HCT116 (cell line): ENCODE measurements at places on chromosomes 7 and 10.

DNA sequence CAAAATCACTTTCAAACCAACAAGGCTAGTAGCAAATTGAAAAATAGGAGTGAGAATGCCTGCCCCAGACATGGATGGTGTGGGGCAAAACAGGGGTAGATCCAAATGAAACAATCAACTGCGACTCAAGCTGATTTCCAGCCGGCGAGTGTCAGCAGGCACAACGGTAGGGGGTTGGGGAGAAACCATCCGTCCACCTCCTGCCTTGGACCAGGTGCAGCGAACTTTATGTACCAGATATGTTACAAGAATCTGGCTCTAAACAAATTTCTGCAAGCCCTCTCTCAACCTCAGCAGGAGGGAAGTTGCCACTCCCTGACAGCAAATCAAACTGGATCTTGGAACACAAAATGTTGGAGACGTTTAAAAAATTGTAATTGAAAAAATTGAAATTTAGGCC, 45.2 kb downstream of the PYROXD2 start:
- H3K36me3 ChIP-seq: no peaks in the 10 kb centered on the region
- H3K4me1 ChIP-seq: peaks cover 10% of the 10 kb centered on the region
- no peak for DNase-seq

DNA sequence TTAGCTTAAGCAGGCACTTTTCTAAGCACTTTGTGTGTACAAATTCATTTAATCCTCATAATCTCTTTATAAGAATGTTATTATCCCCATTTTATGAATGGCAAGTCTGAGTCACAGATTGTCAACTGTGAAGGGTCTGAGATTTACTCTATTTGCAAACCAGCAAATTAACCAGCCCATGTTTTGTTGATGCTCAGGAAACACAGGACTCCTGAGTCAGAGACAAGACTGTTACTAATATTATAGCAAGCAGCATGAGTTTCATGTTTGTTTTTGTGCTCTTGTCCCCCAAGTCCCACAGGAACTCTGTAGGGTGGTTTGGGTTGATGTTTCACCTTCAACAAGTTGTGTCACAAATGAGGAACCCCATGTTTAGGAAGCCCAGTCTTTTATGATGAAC, 182.0 kb upstream of the PPP1R3A start:
- no peaks in the 10 kb centered on the region for H3K36me3 ChIP-seq
- no peak overlapping the region for H3K27ac ChIP-seq
- no peak overlapping the region for H3K4me3 ChIP-seq
- DNase-seq: no peak
- no peaks in the 10 kb centered on the region for H3K4me1 ChIP-seq

GRCh38 chr7:158683541-158683940, 21.1 kb downstream of the NCAPG2 start:
- H3K27me3 ChIP-seq: no peaks in the 10 kb centered on the region
- no peak overlapping the region for H3K4me3 ChIP-seq
- H3K4me1 ChIP-seq: no peaks in the 10 kb centered on the region
- no peak for DNase-seq
- H3K36me3 ChIP-seq: peaks cover 28% of the 10 kb centered on the region
- H3K27ac ChIP-seq: no peak overlapping the region

DNA sequence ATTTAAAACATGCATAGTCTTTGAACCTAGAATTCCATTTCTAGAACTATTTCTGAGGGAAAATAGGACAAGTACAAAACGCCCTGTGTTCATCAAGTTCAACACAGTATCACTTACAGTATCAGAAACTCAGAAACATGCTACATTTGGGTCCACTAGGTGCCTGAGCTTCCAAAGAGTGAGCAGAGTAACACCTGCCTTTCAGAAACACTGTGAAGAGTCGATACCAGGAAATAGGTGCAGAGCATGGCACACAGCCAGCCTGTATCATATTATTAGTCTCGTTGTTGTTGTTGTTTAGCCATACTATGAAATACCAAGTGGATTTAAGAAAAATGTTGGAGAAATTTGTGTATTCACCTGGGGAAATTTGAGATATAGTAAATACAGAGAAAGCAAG, 392.1 kb upstream of the MGMT start:
- H3K4me3 ChIP-seq: no peak overlapping the region
- H3K36me3 ChIP-seq: no peaks in the 10 kb centered on the region
- no peak overlapping the region for H3K27ac ChIP-seq

DNA sequence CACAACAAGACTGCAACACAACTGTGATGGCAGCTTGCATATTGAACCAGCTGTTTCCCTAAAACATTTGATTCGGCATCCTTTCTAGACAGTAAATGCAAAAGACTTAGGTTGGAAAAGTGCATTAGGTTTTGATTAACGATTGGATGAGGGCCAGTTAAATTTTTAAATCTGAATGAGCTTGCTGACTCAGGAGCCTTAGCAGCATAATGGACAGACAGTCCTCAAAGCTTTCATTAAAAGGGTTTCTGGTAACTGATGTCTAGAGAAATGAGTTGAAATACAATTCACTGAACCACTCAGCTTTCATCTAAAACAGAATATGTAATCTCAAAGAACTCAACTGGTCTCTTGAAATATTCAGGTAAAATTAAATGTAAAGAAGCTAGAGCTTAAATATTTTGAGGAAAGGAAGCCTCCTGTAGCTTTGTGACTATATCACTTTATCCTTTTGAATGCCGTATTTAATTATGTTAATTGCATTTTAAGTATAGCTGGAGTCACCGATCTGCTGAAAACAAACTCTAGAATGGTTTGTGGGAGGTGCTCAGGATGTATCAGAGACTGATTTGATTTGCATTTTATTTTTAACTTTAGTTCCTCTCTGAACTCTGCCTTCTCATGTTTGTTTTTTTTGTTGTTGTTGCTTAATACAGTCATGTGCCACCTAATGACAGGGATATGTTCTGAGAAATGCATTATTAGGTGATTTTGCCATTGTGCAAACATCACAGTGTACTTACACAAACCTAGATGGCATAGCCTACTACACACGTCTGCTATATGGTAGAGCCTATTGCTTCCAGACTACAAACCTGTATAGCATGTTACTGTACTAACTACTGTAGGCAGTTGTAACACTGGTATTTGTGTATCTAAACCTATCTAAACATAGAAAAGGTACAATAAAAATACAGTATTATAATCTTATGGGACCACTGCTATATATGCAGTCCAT, 29.2 kb upstream of the ATRNL1 start:
- no peak overlapping the region for H3K27ac ChIP-seq
- H3K4me3 ChIP-seq: no peak overlapping the region
- no peak for DNase-seq
- H3K36me3 ChIP-seq: no peaks in the 10 kb centered on the region
- H3K4me1 ChIP-seq: no peaks in the 10 kb centered on the region

DNA sequence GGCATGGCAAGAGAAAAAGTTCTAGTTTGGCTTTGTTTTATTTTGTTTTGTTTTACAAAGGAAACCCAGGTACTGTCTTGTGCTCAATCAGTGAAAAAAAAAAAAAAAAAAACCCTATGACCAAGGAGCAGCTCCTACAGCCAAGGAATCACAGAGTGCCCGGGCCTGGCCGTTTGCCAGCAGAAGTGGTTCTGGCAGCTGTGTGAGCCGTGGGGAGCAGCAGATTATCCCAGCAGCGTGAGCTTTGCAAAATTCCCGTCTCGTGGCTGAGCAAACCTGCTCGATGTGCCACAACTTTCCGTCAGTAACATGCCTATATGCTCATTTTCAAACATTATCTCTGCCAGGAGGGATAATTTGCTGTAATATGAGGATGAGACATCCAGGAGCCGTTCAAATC, 293.7 kb downstream of the POU6F2 start:
- peaks cover 10% of the 10 kb centered on the region for H3K27me3 ChIP-seq
- no peak overlapping the region for H3K4me3 ChIP-seq
- DNase-seq: no peak
- no peak overlapping the region for H3K27ac ChIP-seq
- H3K36me3 ChIP-seq: no peaks in the 10 kb centered on the region
- no peaks in the 10 kb centered on the region for H3K4me1 ChIP-seq

DNA sequence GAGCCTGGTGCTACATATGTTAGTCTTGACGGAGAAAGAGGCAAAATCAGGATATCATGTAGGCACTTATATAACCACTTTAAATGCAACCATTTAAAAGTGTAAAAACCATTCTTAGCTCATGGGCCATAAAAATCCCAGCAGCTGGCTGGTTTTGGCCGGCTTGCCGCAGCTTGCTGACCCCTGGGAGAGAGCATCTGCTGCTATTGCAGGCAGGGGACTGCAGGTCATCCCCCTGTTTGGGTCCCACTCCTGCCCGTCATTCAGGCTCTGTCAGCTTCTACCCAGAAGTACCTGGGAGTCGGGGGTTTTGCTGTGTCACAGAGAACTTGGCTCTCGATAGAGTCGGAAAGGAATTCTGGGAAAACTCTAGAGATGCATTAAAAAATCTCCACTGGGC, 187.4 kb downstream of the CUX1 start:
- no peaks in the 10 kb centered on the region for H3K36me3 ChIP-seq
- peaks cover 26% of the 10 kb centered on the region for H3K4me1 ChIP-seq
- H3K4me3 ChIP-seq: no peak overlapping the region
- no peaks in the 10 kb centered on the region for H3K27me3 ChIP-seq

DNA sequence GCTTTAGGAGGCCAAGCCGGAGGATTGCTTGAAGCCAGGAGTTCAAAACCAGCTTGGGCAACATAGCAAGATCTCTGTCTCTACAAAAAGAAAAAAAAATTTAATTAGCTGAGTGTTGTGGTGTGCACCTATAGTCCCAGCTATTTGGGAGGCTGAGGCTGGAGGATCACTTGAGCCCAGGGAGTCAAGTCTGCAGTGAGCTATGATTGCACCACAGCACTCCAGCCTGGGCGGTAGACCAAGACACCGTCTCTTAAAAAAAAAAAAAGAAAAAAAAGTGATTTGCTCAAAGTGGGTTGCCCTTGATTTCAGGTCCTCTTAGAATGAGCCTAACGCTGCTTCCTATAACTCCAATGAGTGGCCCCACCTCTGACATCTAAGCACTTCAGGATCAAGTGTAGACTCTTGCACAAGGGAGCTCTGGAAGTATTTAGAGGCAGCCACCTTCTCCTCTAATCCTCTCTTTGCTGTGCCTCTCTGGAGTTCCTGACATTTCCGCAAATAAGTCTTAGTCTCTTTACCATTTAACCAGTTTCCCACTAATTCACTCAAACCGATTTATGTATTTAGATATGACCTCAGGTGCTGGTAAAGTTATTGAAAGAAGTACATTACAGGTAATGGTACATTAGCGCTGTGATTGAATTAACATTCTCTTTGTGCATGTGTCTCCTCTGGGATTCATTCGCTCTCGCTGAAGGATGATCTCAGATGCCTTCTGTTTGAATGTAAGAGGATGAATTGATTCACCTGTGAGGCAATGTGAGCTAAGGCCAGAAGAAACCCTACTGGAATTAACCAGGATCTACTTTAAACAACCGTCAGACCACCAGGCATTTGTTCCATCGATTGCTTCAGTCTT, 60.8 kb upstream of the CELF2 start:
- DNase-seq: no peak
- no peak overlapping the region for H3K4me3 ChIP-seq
- H3K27me3 ChIP-seq: no peaks in the 10 kb centered on the region
- H3K27ac ChIP-seq: no peak overlapping the region
- H3K4me1 ChIP-seq: no peaks in the 10 kb centered on the region
- H3K36me3 ChIP-seq: no peaks in the 10 kb centered on the region

DNA sequence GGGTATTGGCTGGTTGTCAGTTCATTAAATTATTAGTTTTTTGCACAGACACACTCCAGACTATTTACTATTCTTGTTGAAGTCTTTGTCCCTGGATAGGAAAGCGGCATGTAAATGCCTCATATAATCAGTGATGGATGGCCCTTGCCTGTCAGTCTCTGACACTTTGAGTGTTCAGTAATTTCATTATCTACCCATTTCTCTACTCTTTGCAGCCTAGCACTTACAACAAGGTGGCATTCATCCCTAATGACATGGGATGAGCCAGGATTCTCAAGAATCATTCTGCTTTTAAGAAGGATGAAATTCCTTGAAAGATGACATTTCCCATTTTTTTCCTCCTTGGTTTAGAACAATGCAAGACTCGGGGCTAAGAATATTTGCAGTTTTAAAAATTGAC, 155.7 kb downstream of the SORCS3 start:
- no peak overlapping the region for H3K4me3 ChIP-seq
- no peak for DNase-seq
- H3K4me1 ChIP-seq: no peaks in the 10 kb centered on the region
- no peaks in the 10 kb centered on the region for H3K36me3 ChIP-seq

GRCh38 chr10:115975506-115975905, 297.5 kb downstream of the GFRA1 start:
- H3K36me3 ChIP-seq: no peaks in the 10 kb centered on the region
- no peak overlapping the region for H3K4me3 ChIP-seq
- H3K27me3 ChIP-seq: peaks cover 48% of the 10 kb centered on the region
- no peak for DNase-seq
- H3K27ac ChIP-seq: no peak overlapping the region

GRCh38 chr10:126523071-126523470, 134.8 kb upstream of the ADAM12 start:
- H3K4me3 ChIP-seq: no peak overlapping the region
- DNase-seq: no peak

- no peak overlapping the region for H3K27ac ChIP-seq
- H3K4me3 ChIP-seq: no peak overlapping the region
- H3K27me3 ChIP-seq: no peaks in the 10 kb centered on the region
Measured at GRCh38 chr7:2824678-2825461, 19.2 kb downstream of the GNA12 start.

DNA sequence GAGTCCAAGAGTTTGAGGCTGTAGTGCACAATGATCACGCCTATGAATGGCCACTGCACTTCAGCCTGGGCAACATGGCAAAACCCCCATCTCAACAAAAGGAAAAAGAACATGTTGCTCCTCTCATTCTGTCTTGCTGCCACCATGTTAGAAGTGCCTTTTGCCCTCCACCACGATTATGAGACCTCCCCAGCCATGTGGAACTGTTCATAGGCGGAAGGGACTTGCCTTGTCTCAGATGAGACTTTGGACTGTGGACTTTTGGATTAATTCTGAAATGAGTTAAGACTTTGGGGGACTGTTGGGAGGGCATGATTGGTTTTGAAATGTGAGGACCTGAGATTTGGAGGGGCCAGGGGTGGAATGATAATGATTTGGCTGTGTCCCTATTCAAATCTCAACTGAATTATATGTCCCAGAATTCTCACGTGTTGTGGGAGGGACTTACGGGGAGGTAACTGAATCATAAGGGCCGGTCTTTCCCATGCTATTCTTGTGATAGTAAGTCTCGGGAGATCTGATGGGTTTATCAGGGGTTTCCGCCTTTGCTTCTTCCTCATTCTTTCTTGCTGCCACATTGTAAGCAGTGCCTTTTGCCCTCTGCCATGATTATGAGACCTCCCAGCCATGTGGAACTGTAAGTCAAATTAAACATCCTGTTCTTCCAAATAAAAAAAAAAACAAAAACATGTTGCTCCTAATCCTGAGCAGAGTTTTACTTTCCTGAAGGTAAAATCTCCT, 22.3 kb downstream of the DLG5 start:
- DNase-seq: no peak
- H3K27me3 ChIP-seq: no peaks in the 10 kb centered on the region
- no peaks in the 10 kb centered on the region for H3K36me3 ChIP-seq
- H3K27ac ChIP-seq: no peak overlapping the region
- H3K4me1 ChIP-seq: peaks cover 51% of the 10 kb centered on the region

DNA sequence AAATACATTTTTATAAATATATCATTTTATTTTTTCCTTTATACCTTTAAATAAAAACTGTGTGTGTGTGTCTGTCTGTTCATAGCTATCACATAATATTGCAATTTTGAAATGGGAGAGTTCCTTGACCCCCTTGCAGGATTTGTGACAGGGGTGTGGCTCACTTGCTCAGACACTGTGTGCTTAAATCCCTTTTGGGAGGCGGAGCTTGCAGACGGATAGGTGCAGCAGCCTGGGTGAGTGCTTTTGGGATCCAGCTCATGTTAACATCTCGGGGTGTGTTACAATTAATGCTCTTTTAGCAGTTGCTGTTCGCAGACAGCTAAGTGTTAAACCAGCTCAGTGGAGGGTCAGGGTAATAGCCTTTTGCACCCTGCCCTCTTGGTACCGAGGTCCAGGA, 459.8 kb downstream of the IPMK start:
- no peaks in the 10 kb centered on the region for H3K36me3 ChIP-seq
- no peaks in the 10 kb centered on the region for H3K27me3 ChIP-seq
- DNase-seq: no peak
- no peak overlapping the region for H3K27ac ChIP-seq
